Suprapubic skin (tissue), 4 donors: ENCODE measurements at places on chromosomes 16 and 17. TPM values are rescaled to one million over a fixed set of nuclear protein-coding genes. Genes with fewer than 3 reads are reported as not detected.

GRCh38 chr16:3859889-3860288 is 20.6 kb downstream of the CREBBP start:
- no peak for DNase-seq

DNA sequence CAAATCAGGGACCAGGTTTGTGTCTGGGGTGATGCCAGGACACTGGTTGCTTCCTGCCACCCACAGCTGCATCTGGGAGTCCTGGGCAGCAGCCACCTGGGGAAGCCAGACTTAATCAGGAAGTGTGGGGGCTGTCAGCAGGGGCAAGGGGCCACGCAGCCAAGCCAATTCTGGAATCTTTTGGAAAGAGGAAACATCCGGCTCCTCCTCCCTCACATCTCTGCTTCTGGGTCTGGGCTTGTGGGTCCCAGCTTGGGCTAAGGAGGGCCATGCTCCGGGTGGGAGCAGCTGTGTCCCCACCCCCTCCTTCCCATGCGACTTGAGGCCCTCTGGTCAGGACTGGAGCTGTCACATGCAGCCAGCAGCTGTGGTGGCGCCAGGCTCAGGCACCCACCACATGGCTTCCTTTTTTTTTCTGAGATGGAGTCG is 37.0 kb upstream of the CCDC182 start:
- DNase-seq, result no peak

The UMOD gene
- not detected for total RNA-seq

The ACSM2B gene
- total RNA-seq, result not detected

GRCh38 chr17:76707985-76708807 is 2.6 kb downstream of the MXRA7 start:
- DNase-seq, result no peak
